ENCODE measurements at places on chromosomes 7 and 10.

DNA sequence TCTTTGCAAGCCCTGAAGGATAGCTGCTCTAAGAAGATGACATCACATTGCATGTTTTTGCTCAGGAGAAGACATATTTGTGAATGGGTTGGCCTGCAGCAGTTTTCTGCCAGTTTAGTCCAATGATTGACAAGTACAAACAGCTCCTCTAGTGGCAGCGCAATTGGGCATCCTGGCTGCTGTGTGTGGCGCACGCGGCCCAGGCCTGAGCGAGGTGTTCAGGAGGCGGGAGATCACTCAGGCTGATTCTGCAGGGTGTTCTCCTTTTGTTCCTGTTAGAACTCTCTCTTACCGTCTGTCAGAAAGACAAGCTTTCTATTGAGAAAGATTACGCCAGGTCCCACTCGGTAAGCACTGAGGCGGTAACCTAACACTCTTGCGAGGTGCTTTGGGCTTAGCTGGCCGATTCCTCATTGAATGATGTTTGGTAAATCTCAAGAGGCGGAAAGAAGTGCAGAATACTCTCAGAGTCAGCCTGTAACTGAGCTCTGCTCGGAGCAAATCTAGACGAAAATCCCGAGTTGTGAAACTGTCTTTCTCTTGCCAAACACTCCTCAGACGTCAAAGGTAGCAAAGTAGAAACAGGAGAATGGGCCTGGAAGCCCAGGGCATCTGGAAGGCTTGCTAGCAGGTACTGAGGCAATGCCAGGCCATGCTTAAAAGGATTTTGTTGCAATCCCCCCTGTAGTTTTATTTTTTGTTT lies 219.2 kb upstream of the BMPER start:
- no peak for DNase-seq

- no peak for DNase-seq
Observed at GRCh38 chr10:23199768-23200511, 7.8 kb downstream of the PTF1A start.

- DNase-seq = no peak
Observed at GRCh38 chr7:45239486-45239885, 81.9 kb downstream of the RAMP3 start.

DNA sequence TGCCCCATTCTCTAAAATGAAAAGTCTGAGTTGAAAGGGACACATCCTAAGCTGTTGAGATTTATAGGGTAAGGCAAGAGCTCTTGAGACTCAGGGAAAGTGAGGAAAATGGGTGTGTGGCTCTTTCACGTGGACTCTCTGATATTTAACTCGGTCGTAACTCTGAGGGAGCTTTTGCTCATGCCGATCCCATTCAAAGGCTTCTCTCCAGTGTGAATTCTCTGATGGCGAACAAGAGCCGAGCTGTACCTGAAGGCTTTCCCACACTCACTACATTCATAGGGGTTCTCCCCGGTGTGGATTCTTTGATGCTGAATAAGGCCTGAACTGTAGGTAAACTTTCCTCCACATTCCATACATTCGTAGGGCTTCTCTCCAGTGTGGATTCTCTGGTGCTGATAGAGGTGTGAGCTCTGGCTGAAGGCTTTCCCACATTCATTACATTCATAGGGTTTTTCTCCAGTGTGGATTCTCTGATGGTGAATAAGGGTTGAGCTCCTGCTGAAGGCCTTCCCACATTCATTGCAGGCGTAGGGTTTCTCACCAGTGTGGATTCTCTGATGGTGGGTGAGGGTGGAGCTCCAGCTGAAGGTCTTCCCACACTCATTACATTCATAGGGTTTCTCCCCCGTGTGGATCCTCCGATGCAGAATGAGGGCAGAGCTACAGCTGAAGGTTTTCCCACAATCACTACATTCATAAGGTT lies 10.4 kb downstream of the ZNF3 start:
- DNase-seq = no peak

DNA sequence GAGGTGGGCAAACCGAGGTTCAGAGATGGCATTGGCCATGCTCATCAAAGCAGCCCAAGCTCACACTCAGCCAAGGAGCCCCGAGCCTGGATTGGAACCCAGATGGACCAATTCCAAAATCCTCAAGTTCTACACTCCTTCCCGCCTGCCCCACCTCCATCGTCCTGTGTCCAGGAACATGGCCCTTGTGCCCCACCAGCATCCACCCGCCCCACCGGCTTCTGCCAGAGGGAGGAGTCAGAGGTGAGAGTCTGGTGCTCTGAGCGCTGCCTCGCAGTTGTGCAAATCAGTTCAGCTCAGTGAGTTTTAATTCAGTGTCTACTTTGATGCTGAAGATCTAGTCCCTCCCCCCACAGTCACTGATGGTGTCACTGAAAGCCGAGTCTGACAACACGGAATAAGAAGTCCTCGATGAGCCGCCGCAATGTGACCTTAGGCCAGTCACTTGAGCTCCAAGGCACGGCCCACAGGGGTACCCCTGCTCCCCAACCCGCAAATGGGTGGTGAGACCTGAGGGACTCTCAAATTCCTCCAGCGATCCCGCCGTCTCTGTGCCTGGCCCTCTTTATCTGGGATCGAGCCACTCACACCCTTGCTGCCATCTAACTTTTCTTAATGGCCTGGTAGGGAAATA lies 26.3 kb downstream of the PRKAG2 start:
- no peak for DNase-seq
